Activated naive CD8-positive, alpha-beta T cell treated with anti-CD3 and anti-CD28 coated beads, Interleukin-2, amount 10 ng/mL, durations not matched to agents 7 days and 5 days (primary cell): ENCODE measurements at places on chromosomes 1 and 21. TPM values are rescaled to one million over a fixed set of nuclear protein-coding genes. Genes with fewer than 3 reads are reported as not detected.

Gene SLAMF6
- 48.1 TPM for total RNA-seq

DNA sequence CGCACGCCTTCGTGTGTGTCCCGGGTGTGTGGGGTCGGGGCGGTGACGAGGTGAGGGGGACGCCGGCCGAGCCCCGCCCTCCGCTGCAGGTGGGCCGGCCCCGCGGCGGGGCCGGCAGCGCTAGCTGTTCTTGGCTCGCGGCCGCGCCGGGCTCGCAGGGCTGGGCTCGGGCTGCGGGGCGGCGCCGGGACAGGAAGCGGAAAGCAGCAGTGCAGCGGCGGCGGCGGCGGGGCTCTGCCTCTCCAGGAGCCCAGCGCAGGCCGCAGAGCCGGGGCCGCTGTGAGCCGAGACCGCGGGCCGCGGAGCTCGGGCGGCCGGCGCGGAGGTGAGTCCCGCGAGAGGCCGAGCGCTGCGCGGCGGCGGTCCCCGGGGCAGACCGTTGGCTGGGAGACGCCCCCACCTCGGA is at the start of gene VANGL1:
VANGL1 (plus strand) TSS at position 209 of the 406 bp plus-strand sequence. CDS start 9,444 bp downstream, outside the sequence.
- DNase-seq: peak; percentile 84

- no peak for DNase-seq
Observed at GRCh38 chr1:211816586-211816985, 14.0 kb downstream of the LPGAT1 start.

DNA sequence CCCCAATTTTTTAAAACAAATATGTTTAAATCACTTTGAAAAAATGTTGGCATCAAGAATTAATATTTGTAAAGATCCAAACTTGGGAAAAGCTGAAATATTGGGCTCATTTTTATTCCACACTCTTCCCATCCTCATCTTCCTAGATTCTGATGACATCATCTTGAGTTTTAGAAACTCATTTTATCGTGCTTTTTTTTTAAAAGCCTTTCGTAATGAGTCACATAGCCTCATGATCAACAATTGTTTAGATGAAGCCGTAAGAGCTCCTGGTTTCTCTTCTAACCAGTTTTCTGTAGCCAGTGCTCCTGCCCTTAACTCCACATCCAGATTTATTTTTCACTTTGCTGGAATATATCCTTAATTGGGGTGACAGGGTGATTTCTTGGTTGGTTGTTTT is 78.6 kb downstream of the POFUT2 start:
- DNase-seq: no peak

- DNase-seq: no peak
Observed at GRCh38 chr1:210347112-210347511, 18.4 kb downstream of the HHAT start.

- DNase-seq: no peak
Observed at GRCh38 chr1:7389201-7389905, 381.7 kb upstream of the VAMP3 start.

DNA sequence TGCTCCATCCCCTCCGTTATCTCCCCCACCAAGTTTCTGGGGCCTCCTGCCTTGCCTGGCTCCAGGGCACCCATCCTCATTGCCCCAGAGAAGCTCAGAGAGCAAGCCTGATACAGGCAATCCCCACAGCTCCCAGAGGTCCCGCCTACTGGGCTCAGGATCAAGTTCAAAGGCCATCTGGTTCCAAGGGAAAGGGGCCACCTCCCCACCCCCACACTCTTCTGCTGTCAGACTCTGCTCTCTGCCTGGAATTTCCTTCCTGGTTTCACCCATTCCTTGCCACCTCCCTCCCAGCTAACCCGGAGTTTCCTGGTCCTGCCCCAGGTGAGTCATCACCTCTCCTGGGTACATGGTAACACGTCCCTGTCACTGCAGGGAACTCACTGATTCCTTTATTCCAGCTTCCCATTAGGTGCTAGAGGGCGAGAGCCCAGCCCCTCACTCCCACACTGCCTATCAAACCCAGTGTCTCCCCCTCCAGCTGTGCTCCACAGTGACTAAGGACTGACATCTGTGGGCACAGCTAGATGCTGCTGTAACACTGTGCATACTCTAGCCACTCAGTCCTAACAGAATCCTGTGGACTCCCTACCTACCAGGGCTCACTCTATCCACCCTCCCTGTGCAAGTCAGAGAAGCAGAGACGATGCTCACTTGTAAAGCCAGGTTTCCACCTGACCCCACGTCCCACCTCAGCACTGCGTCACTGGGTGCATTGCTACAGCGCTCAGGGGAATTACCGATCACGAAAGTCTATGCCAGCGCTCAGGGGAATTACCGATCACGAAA is 21.8 kb downstream of the RSPH1 start:
- no peak for DNase-seq

DNA sequence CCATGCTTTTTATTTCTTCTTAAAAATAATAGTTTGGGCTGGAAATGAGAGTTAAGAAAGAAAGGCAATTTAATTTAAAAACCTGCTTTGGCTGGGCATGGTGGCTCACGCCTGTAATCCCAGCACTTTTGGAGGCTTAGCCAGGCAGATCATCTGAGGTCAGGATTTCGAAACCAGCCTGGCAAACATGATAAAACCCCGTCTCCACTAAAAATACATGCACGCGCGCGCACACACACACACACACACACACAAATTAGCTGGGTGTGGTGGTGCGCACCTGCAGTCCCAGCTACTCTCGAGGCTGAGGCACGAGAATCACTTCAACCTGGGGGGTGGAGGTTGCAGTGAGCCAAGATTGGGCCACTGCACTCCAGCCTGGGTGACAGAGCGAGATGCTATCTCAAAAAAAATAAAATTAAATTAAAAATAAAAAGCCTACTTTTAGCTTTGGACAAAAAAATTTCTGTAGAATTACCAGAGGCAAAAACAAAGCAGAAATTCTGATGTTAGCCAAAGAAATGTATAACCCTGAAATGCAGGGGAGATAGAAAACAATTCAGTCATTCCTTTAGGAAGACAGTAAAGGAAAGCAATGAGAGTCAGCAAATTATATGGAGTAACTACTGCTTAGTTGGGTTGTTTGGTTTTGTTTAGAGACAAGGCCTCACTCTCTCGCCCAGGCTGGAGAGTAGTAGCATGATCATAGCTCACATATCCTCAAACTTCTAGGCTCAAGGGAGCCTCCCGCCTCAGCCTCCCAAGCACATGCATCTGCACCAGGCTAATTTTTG is 15.7 kb upstream of the IPP start:
- no peak for DNase-seq

GRCh38 chr1:59164371-59164770 is 132.5 kb upstream of the FGGY start:
- DNase-seq: no peak
